ENCODE measurements at places on chromosomes 2 and 18.

DNA sequence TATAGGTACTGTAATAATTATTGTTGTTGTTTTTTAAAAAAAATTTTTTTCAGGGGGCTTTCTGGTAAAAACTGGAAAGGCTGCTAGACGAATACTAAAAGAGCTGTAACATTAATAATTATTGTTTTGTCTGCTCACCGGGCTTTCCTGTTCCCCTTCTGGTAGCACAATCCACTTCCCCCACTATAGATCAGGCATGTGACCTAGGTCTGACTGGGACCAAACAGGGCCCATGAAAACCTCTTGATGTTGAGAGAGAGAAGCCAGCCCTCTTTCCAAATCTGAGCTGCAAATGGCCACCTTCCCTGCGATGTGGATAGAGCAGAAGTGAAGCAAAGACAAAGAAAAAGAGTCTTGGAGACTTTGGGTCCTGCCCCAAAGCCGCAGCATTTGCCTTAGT is 23.4 kb downstream of the SH2D6 start:
- no peak overlapping the region for H3K27ac ChIP-seq
- H3K27me3 ChIP-seq, result peaks cover 7% of the 10 kb centered on the region
- H3K4me3 ChIP-seq, result no peak overlapping the region
- no peak for DNase-seq

DNA sequence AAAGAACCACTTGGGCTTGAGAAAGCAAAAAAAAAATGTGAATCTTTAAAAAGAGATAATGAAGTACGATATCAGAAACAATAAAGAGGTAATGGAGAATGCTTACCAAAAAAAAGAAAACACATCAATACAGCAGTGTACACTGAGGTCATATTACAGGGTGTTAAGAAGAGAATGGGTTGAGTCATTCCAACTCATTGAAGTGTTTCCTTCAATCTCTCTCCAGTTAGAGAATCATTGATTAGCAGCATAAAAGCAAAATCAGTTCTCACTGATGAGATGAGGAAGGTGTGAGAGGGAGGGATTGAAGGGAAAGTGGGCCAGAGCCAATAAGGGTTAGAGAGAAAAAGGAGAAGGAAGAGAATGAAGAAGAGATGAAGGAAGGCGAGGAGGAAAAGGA is 43.9 kb upstream of the SGPP2 start:
- H3K4me3 ChIP-seq, result no peak overlapping the region
- DNase-seq, result no peak
- no peaks in the 10 kb centered on the region for H3K36me3 ChIP-seq
- no peaks in the 10 kb centered on the region for H3K4me1 ChIP-seq
- H3K27ac ChIP-seq, result no peak overlapping the region
- peaks cover 11% of the 10 kb centered on the region for H3K27me3 ChIP-seq

DNA sequence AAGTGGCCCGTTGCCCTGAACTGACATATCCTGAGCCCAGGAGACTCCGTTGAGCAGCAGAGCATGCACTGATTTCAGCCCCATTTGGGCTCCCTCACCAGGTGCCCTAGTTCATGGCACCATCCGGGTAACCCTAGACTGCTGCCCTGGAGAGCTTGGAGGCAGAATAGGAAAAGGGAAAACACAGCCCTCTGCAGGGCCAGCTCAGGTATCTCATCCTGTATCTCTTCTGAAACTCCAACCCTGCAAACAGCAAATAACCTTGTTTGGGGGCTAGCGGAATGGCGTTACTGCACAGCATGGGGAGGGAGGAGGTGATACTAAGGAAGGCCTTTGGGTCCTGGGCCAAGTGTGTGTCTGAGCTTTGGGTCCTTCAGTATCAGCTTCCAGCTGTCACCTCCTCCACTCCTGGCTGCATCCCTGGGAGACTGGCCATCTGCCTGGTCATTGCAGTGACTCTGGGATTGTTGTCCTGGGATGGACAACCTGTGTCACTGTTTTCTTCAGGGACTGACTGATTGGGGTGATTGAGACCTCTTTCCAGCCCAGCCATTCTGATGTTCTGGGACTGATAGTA is 233.8 kb upstream of the SKOR2 start:
- H3K4me1 ChIP-seq, result no peaks in the 10 kb centered on the region
- H3K4me3 ChIP-seq, result no peak overlapping the region
- no peaks in the 10 kb centered on the region for H3K27me3 ChIP-seq

- no peak overlapping the region for H3K4me3 ChIP-seq
- DNase-seq, result no peak
- no peak overlapping the region for H3K27ac ChIP-seq
- H3K36me3 ChIP-seq, result no peaks in the 10 kb centered on the region
- peaks cover 6% of the 10 kb centered on the region for H3K4me1 ChIP-seq
These were observed 14.0 kb downstream of the ITM2C start for GRCh38 chr2:230878599-230879188.

DNA sequence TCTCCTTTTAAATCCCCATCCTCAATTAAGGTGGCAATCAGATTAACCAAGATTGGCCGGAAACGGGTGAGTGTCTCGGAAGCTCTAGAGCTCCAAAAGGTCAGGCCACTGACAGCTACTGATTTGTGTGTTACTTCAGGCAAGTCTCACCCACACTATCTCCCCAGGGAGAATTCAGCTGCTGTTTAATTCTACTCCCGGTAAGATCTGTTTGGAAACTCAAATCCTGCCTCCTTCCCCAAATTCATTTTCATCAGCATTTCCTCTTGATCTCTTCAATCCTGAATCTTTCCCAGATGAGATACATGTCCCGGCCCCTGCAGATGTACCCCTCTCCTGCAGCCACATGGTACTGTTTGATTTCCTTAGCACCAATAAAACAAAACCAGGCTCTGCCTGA is 34.9 kb downstream of the EFR3B start:
- no peaks in the 10 kb centered on the region for H3K36me3 ChIP-seq
- no peak for DNase-seq
- H3K4me3 ChIP-seq, result no peak overlapping the region
- H3K27ac ChIP-seq, result no peak overlapping the region
- no peaks in the 10 kb centered on the region for H3K27me3 ChIP-seq

DNA sequence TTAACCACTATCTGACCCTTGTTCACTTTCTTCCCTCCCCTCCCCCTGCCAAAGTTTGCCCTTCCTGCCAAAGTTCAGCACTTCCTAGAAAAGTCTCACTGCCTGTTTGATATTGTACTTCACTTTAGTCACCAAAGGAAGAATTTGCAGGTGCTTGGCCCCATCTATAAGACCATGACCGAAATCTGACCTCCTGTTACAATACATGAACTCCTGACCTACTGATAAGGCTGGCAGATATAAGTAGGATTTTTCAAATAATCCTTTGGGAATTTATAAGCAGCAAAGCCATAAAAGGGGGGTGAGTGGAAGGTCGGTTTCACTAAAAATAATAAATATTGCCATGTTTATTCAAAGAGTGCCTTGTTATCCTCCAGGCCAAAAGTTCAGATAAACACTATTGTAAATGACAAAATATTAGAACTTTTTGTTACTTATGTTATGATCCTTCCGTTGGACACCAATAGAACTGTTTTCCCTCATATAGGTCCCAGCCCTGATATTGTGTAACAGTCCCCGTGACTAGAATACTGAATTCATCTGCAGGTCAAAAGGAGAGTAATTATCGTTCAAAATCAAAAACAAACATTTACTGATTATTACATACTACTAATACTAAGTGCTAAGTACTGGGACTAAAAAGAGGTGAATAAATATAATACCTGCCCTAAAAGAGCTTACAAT is 277.6 kb downstream of the EXOC6B start:
- no peak overlapping the region for H3K4me3 ChIP-seq
- no peaks in the 10 kb centered on the region for H3K4me1 ChIP-seq
- H3K36me3 ChIP-seq, result no peaks in the 10 kb centered on the region

DNA sequence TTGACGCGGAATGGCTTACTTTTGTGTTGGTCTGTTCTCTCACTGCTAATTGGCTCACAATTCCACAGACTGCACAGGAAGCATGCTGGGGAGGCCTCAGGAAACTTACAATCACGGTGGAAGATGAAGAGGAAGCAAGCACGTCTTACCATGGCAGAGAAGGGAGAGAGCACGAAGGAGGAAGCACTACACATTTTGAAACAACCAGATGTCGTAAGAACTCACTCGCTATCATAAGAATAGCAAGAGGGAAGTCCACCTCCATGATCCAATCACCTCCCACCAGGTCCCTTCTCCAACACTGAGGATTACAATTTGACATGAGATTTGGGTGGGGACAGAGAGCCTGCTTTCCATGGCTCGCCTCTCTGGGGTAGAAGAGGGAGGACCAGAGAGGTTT is 106.2 kb downstream of the KCNF1 start:
- no peak for DNase-seq
- H3K4me1 ChIP-seq, result no peaks in the 10 kb centered on the region
- no peak overlapping the region for H3K27ac ChIP-seq
- no peaks in the 10 kb centered on the region for H3K36me3 ChIP-seq
- no peak overlapping the region for H3K4me3 ChIP-seq

- no peaks in the 10 kb centered on the region for H3K27me3 ChIP-seq
- no peak for DNase-seq
- H3K4me3 ChIP-seq, result no peak overlapping the region
- no peak overlapping the region for H3K27ac ChIP-seq
- no peaks in the 10 kb centered on the region for H3K4me1 ChIP-seq
These were observed 104.9 kb downstream of the C2orf74 start for GRCh38 chr2:61266632-61267505.

DNA sequence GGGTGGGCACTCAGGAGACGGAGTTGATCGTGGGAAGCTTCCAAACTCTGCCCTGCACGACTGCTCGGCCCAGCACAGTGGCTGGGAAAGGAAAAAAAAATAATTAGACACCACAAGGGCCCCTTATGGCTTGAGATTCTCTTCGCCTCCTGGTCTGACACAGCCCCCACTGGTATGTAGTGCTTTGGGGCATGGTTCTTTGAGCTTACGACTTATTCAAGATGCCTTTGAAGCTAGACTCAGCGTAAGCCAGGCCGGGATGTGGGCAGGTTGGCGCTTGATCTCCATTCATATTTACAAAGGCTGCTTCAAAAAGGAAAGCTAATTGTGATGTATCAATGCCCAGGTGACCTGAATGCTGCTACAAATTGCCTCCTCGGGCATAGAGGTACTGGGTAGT is 50.5 kb downstream of the CXCR4 start:
- H3K4me3 ChIP-seq, result no peak overlapping the region
- no peaks in the 10 kb centered on the region for H3K36me3 ChIP-seq
- no peak for DNase-seq
- H3K27me3 ChIP-seq, result no peaks in the 10 kb centered on the region

DNA sequence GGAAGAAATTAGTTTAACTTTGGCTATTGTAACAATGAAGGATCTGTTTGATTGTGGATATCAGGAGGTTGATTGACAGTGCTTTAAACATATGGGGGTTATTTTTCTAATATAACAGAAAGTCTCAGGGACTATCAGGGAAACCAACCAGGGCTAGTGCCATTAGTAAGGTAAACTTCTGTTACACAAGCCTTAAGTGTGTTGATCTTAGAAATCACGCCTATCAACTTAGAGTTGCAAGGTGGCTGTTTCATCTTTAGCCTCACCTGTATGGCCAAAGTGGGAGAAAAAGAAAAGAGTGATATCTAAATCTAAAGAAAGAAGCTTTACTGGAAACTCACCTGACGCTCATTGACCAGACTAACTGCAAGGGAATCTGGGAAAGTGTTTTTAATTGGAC is 62.1 kb downstream of the GLS start:
- no peaks in the 10 kb centered on the region for H3K4me1 ChIP-seq
- no peaks in the 10 kb centered on the region for H3K36me3 ChIP-seq

DNA sequence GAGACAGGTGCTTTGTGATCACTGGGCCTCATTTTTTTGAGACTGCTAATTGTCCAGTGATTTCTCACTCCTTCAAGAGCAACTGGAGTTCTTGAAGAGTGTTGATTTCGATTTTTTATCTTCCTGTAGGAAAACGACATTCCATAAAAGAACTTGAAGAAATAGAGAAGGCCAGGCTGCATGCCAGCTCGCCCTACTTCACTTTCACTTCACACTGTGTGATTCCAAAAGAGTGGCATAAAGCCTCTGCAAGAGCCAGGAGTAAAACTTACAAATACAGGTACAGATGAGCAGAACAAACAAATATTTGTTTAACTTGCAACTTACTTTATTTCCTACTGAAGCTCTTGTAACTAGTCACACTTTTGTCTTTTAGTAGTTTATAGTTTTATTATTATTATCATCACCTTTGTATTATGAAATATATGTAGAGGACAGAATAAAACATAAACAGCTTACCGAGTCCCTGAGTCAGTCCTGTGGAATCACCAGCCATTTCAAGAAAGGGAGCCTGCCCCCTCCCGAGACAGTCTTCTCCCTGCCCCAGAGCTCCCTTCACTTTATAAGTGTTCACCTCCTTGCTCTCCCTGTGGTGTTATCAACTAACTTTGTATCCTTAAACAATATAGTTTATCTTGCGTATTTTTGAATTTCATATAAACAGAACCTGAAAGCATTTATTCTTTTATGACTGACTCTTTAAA is 8.7 kb downstream of the FAM228A start:
- no peaks in the 10 kb centered on the region for H3K36me3 ChIP-seq
- H3K4me1 ChIP-seq, result peaks cover 10% of the 10 kb centered on the region
- H3K27me3 ChIP-seq, result no peaks in the 10 kb centered on the region
- H3K4me3 ChIP-seq, result no peak overlapping the region
- no peak for DNase-seq

DNA sequence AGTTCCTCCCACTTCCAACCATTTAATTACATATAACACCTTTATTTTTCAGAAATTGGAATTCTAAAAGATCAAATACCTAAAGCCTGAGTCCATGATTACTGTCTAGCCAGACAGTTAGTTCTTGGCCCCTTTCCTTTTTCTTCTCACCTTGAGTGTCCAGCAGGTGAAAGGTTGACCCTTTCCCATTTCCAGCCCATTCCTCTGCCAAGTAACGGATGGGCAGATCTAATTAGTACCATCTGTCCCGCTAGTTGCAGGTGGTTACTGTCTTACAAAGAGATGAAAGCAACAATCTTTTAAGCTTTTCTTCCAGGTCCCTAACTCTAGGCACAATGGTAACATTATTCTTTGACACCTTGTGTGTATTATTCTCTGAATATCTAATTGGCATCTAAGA is 506.7 kb downstream of the ARHGAP15 start:
- DNase-seq, result no peak
- no peak overlapping the region for H3K4me3 ChIP-seq
- H3K27me3 ChIP-seq, result no peaks in the 10 kb centered on the region
- no peaks in the 10 kb centered on the region for H3K4me1 ChIP-seq
- H3K27ac ChIP-seq, result no peak overlapping the region

DNA sequence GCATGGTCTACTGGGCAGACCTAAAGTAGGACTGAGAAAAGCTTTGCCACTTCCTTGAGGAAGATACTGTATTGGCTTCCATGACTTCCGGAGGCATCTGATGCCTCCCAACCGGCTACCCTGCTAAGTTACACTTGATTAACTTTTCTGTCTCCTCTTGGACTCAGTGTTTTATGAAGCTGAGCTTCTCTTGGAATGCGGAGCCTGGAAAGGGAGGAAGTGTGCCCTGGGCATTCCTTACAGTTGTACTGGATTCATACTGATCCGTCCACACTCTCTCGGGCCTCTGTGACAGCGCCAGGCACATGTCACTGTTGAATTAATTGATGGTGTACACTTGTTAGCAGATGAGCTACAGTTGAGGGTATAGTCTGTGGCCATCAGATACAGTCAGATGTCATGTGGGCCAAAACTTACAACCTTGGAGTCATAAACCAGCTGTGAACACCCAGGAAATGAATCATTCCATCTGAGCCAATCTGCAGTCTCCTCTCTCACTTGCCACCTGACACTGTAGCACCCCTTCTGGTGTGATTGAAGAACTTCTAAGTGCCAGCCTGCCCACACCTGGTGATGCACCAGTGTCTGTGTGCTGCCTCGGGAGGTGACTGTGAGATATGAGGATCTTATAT is 122.5 kb downstream of the FHOD3 start:
- no peak overlapping the region for H3K27ac ChIP-seq
- H3K4me1 ChIP-seq, result peaks cover 22% of the 10 kb centered on the region
- no peak overlapping the region for H3K4me3 ChIP-seq
- no peak for DNase-seq

Measured in neural progenitor cell (in vitro differentiated cells).